Esophagus muscularis mucosa (tissue), 4 donors: ENCODE measurements at places on chromosomes 1 and 21. TPM values are rescaled to one million over a fixed set of nuclear protein-coding genes. Genes with fewer than 3 reads are reported as not detected.

Gene TMPRSS2
- total RNA-seq: 0.42 TPM

Gene CYP4A22
- 0.46 TPM for total RNA-seq

Gene IL22RA1
- not detected for total RNA-seq

Gene KRTAP21-2
- not detected for total RNA-seq

Gene NEK2
- total RNA-seq: not detected

Gene COL11A1
- not detected for total RNA-seq

GRCh38 chr1:18619467-18619835 lies 11.2 kb upstream of the PAX7 start:
- no peak for DNase-seq

- DNase-seq: no peak
Measured at GRCh38 chr1:176878750-176879536, 285.6 kb downstream of the ASTN1 start.

DNA sequence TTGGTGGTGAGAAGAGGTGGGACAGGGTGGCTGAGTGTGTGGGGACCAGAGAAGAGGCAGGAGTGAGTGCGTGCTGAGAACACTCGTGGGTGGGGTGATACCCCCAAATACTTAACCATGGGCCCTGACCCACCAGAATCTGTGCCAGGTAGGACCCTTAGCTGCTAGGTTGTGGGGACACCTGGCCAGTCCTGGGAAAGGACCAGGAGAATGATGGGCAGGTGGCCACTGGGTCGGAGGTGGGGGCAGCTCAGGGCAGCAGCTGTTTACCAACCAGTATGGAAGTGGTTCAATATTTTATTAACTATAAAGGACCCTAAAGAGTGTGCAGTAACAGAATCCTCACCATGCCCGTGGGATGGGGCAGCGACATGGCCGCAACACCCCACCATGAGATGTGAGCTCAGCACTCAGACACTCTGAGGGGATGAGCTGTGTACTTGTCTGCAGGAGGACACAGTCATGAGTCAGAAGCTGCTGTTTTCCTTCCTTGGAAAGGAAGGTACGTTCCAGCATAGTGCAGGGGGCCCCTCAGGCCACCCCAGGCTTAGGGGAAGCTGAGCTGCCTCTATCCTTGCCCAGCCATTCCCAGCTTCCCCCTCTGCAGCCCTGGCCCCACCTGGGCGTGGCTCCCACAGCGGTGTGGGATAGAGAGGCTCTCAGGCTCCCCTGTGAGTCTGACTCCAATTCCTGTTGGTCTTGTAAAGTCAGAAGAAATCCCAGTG lies 25.4 kb downstream of the TEX35 start:
- DNase-seq: no peak

DNA sequence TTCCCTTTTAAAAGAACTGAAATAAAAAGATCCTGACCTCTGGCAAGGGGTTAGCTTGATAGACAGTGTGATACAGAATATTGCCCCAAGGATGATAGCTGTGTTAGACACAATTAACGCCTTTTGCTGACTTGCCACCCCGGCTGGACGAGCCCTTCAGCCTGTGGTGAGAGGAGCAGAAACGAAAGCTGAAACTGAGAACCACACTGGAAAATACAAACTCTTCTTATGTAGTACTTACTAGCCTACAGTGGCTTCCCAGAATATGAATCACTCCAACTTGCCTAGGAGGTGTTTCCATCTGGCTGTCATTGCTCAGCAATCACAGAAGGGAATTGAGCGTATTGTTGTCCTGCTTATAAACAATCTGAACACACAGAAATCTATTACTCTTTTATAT lies 22.9 kb downstream of the SAMSN1 start:
- no peak for DNase-seq

- no peak for DNase-seq
Measured at GRCh38 chr1:64527165-64527564, 57.2 kb downstream of the CACHD1 start.

GRCh38 chr1:163300568-163300967 lies 21.2 kb upstream of the NUF2 start:
- DNase-seq: no peak

DNA sequence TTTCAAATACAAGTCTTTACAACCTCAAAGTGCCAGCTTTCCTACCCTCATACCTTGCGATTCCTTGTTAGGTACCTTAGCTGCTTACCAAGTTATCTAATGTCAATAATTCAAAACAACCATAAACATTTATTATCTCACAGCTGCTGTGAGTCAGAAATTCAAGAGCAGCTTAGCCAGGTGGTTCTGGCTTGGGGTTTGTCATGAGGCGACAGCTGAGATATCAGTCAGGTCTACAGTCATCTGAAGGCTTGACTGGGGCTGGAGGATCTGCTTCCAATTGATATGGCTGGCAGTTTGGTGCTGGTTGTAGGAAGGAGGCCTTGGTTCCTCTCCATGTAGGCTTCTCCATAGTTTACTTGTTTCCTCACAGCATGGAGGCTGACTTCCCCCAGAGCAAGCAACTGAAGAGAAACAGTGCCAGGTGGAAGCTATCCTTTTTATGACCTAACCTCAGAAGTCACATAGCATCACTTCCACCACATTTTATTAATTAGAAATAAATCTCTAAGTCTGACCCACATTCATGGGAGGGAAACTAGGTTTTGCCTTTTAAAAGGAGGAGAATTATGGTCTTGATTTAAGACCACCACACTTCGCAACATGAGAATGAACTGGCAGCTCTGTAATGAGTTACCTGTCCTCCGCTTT lies 103.3 kb upstream of the FGGY start:
- peak; percentile 24 for DNase-seq

DNA sequence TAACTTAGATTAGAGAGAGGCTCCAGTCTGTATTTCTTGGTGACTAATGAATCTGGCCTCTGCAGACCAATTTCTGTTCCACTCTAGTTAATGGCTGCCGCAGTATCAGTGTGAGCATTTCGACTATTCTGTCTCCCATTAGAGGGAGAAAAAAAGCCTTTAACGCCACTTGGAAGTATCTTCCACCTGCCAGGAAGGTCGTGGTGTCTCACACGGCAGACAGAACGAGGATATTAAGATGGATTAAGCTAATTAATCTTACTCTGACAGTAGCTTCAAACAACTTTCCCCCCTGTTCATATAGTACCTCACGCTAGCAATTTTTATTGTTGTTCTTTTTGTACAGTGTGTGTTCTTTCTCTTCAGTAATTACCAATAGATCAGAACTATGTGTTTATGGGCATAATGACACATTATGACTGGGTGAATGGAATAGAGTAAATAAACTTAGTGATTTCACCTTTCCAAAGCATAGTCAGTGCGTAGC lies 153.8 kb downstream of the ADGRL2 start:
- no peak for DNase-seq

GRCh38 chr1:82995951-82996350 lies 1003.0 kb downstream of the TTLL7 start:
- no peak for DNase-seq

- DNase-seq: no peak
Measured at GRCh38 chr1:93979040-93979717, 69.9 kb upstream of the GCLM start.

GRCh38 chr1:109368464-109368863 lies 29.3 kb downstream of the SORT1 start:
- no peak for DNase-seq

DNA sequence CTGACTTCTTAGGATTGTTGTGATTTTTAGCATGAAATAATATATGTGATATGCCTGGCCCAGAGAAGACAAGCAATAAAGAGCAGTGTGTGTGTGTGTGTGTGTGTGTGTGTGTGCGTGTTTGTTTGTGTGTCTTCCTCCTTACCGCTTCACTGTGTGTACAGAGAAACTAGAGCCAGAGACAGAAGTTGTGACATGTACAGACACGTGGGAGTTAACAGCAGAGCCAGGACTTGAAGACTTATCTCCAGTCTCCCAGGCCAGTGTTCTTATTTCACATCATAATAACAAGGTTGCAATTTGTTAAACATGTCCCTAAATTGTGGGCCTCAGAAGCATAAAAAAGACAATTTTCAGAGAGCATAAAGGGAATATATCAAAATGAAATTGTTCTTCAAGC lies 192.0 kb upstream of the JUN start:
- no peak for DNase-seq

DNA sequence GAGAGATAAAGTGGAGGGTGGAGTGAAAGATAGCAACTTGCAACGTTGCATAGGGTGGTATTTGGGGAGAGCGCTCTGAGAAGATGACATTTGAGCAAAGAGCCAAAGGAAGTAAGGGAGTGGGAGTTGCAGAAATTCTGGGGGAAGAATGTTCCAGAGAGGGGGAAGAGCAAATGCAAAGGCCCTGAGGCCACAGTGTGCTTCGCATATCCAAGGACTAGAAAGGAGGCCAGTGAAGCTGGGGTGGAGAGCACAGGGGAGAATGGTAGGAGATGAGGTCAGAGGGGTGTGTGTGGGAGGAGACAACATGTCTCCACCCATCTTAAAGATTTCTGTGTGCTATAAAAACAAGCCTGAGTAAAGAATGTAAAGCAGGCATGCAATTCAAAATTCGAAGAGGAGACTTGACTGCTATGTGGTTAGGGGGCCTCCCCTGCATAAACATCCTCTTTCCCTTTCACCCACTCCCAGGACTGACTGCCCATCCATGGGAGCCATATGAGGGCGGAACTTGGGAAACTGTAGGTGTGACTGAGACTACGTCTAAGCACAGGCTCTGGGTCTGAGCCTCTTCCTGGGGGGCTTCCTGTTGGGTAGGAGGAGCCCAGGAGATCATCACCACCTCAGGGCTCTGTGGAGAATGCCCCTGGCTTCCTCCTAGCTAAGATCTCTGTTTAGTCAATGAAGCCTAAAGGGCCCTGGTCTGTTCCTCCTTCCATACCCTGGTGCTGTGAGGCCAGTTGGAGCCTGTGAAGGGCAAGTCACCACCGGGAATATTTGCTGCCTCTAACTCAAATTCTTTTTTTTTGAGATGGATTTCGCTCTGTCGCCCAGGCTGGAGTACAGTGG lies 2.9 kb upstream of the CLIC4 start:
- no peak for DNase-seq

DNA sequence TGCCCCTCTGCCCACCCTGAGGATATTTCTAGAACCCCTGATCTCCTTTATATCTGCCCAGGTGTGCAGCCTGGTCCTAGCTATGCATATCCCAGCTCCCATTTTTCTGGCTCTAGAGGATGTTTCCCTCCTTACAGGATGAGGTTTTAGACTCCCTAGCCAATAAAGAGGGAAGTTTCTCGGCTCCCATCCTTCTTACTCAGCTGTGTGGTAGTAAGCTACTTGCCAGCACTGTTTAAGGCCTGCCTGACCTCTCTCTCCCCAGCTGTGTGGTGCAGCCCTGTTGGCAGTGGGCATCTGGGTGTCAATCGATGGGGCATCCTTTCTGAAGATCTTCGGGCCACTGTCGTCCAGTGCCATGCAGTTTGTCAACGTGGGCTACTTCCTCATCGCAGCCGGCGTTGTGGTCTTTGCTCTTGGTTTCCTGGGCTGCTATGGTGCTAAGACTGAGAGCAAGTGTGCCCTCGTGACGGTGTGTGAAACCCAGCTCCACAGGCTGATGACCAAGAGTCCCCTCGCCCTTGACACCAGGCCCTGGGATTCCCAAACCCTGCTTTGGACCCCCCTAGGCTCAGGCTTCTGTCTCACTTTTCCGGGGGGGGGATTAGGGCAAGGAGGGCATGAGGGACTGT lies 7.8 kb upstream of the P3R3URF start:
- DNase-seq: no peak
